ENCODE measurements at places on chromosomes 2 and 18. TPM values are rescaled to one million over a fixed set of nuclear protein-coding genes. Genes with fewer than 3 reads are reported as not detected.
A peak's percentile ranks its signal among the peaks of the same experiment; 100 is the strongest.

DNA sequence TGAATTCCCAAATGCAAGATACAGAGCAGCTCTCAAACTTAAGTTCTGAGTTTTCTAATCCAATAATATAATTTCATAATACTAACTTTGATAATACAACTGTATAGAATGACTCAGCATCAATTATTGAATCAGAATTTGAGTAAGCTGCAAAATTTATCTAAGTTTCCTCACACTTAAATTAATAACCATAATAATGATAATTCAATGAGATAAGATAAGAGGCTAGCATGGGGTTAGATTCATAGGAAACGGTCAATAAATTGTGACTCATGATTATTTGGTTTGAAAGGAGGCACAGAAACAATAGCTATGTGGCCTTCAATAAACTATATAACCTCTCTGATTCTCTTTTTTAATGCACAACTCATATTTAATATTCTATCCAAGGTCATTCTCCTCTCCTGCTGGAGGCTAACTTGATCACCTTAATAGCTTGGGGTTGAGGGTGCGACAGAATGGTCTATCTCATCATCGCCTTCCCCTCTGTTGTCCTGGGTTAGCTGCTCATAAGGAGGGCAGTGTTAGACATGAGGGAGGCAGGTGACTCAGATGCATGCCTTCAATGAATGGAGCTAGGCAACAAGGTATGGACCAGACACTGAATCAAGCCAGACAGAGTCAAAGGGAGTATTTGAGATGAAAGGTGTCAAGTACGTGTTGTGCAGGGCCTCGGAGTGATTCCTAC is 36.2 kb upstream of the BMP10 start:
- H3K4me3 ChIP-seq = no peak overlapping the region
- peaks cover 6% of the 10 kb centered on the region for H3K27me3 ChIP-seq
- no peaks in the 10 kb centered on the region for H3K36me3 ChIP-seq
- no peaks in the 10 kb centered on the region for H3K4me1 ChIP-seq
- H3K27ac ChIP-seq = no peak overlapping the region
- DNase-seq = no peak

- H3K27me3 ChIP-seq = peaks cover 52% of the 10 kb centered on the region
- H3K27ac ChIP-seq = no peak overlapping the region
- no peak overlapping the region for H3K4me3 ChIP-seq
- H3K36me3 ChIP-seq = no peaks in the 10 kb centered on the region
Observed at GRCh38 chr2:191148791-191149190, 2.0 kb downstream of the STAT4 start.

GRCh38 chr2:98769114-98769476 is 38.2 kb upstream of the MGAT4A start:
- H3K36me3 ChIP-seq = no peaks in the 10 kb centered on the region
- H3K27me3 ChIP-seq = no peaks in the 10 kb centered on the region
- H3K27ac ChIP-seq = no peak overlapping the region
- no peak overlapping the region for H3K4me3 ChIP-seq
- DNase-seq = no peak
- peaks cover 39% of the 10 kb centered on the region for H3K4me1 ChIP-seq

Gene SPP2
- not detected for total RNA-seq

Gene DNAJC5G
- total RNA-seq = 0.18 TPM

Gene C2orf92
- total RNA-seq = 20.0 TPM

DNA sequence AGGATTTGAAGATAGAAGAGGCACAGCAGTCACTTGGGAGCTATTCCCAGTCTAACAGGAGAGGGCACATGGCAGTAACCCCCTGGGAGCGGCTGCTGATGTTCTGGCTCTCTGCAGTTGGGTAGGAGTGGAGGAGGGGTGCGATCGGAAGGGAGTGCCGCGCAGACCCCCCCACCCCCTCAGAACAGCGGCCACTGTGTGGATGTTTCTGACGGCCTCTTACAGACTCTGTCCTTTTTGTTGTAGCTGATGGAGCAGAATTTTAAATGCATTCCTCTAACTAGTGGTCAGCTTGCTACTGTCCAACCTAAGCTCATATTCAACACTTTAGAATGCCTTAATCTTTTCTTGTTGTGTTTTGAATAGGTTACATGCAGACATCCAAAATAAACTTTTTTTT is 127.9 kb downstream of the AGAP1 start:
- no peak for DNase-seq
- H3K4me1 ChIP-seq = no peaks in the 10 kb centered on the region
- no peaks in the 10 kb centered on the region for H3K27me3 ChIP-seq

Gene CXCR4
- total RNA-seq = 1.5 TPM

- peak overlapping the region; percentile 33 for H3K4me3 ChIP-seq
- H3K27ac ChIP-seq = peak overlapping the region; percentile 97
- DNase-seq = peak; percentile 75
- no peaks in the 10 kb centered on the region for H3K27me3 ChIP-seq
Observed at GRCh38 chr2:231612456-231613330, 20.0 kb downstream of the TEX44 start.

DNA sequence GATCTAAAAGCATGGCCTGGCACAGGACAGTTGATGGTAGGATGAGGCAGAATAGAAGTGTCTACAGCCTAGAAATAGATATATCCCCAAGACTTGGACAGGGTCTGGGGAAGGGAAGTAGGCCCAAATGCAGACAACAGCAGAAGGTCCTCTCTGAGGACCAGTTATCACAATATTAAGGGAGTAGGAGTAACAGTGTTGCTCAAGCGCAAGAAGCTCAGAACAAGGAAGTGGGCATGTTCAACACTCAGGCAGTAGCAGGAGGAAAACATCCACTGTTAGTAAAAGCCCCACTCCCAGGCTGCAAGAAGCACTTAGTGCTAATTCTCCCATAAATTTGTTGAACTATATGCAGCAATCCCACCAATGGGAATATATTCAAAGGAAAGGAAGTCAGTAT is 314.7 kb downstream of the METTL4 start:
- peaks cover 11% of the 10 kb centered on the region for H3K4me1 ChIP-seq
- no peak overlapping the region for H3K27ac ChIP-seq
- no peak overlapping the region for H3K4me3 ChIP-seq
- DNase-seq = no peak
- no peaks in the 10 kb centered on the region for H3K36me3 ChIP-seq
- H3K27me3 ChIP-seq = no peaks in the 10 kb centered on the region

All from mesothelial cell of epicardium (in vitro differentiated cells).